ENCODE measurements at places on chromosomes 1 and 21.

DNA sequence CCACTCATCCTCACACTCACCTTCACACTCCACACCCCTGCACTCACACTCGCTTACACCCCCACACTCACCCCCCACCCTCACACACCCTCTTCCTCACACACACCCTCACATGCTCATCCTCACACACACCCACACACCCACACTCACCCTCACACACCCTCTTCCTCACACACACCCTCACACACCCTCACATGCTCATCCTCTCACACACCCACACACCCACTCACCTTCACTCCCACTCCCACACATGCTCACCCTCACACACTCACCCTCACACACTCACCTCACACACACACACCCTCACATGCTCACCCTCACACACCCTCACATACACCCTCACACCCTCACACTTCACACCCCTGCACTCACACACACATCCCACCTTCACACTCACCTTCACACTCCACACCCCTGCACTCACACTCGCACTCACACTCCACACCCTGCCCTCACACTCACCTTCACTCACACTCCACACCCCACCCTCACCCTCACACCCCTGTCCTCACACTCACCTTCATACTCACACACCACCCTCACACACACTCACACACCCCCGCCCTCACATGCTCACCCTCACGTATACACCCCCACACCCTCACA is 42.6 kb upstream of the EDN2 start:
- DNase-seq, result no peak

GRCh38 chr1:109984456-109985246 is at the start of gene AHCYL1:
AHCYL1 (plus strand) TSS chr1:109984765; CDS start chr1:109985053, 288 bp downstream.
- DNase-seq, result peak; percentile 99

DNA sequence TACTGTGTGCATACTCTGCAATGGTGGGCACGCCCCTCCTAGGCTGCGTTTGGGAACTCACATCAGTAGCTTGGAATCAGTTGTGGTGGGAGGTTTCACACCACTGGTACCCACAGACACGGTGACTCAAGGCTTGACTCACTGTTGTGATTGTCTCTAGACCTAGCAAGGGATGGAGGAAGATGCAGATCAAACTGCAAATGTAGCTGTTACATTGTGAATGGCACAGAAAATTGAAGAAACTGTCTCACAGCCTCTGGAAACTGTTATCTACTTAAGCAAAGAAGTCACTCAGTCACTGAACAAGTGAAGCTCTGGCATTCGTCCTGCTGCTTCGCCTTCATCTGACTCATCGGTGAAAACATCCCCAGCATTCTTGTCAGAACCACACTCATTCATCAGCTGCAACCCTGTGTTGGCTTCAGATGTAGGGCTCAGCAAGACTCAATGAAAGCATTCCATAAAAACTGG is 59.5 kb downstream of the POFUT2 start:
- DNase-seq, result peak; percentile 55

GRCh38 chr1:205491794-205492193 is 12.7 kb upstream of the CDK18 start:
- DNase-seq, result no peak

DNA sequence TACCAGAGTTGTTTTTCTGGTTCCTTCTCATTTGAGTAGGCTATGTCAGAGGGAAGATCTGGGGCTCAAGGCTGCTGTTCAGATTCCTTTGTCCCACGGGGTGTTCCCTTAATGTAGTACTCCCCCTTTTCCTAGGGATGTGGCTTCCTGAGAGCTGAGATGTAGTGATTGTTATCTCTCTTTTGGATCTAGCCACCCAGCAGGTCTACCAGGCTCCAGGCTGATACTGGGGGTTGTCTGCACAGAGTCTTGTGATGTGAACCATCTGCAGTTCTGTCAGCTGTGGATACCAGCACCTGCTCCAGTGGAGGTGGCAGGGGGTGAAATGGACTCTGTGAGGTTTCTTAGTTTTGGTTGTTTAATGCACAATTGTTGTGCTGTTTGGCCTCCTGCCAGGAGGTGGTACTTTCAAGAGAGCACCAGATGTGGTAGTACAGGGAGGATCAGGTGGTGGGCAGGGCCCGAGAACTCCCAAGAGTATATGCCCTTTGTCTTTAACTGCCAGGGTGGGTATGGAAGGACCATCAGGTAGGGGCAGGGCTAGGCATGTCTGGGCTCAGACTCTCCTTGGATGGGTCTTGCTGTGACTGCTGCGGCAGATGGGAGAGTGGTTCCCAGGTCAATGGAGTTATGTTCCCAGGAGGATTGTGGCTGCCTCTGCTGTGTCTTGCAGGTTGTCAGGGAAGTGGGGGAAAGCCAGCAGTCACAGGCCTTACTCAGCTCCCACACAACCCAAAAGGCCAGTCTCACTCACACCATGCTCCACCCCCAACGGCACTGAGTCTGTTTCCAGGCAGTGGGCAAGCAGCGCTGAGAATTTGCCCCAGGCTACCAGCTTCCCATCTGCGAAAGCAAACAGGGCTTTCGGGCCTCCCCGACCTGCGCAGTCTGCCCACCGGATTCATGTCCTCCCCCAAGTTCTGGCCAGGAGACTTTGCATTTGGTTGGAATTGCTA is 64.2 kb downstream of the SERINC2 start:
- no peak for DNase-seq

DNA sequence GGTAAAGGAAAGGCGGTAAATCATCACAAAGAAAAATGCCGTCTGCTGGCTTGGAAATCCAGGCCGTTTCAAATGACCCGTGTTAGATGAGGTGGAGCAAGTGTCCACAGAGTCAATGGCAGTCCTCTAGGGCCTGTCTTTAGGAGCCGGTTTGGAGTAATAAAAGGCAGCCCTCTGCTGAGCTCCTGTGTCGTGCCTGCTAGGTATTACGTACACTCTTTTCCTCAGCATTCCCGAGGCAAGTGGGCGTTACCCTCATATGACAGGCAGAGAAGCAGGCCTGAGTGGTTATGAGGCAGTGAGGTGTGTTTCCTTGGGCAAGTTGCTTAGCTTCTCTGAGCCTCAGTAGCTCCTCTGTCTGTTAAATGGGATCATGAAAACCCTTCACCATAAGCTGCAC is 7.7 kb downstream of the NENF start:
- DNase-seq, result peak; percentile 42

Data from caudate nucleus (tissue), 63 donors.